ENCODE measurements at places on chromosomes 11 and 22.

DNA sequence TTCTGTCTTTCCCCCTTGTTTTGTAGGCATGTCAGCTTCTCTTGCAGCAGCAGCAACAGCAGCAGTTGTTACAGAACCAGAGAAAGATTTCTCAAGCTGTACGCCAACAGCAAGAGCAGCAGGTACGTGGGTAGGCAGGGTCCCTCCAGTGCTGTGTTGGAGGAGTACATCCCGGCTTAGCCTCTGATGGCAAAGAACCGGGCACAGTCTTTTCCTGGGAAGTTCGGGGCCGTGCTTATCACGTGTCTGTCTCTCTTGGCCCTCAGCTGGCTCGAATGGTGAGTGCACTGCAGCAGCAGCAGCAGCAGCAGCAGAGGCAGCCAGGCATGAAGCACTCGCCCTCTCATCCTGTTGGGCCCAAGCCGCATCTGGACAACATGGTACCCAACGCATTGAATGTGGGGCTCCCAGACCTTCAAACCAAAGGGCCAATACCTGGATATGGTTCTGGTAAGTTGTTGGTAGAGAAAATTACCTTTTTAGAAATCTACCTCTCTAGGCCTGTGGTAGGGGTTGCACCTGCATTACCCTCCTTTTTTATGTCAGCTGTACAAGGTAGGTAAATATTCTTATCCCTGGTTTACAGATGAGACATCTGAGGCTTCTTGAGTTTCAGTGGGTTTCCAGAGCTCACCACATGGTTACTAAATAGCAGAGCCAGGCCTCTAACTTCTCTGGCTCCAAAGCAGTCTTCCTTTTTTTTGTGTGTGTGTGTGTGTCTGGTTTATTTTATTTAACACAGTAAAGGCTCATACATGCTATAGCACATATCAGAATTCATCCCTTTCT is 45.2 kb upstream of the ADSL start:
- no peak for DNase-seq

DNA sequence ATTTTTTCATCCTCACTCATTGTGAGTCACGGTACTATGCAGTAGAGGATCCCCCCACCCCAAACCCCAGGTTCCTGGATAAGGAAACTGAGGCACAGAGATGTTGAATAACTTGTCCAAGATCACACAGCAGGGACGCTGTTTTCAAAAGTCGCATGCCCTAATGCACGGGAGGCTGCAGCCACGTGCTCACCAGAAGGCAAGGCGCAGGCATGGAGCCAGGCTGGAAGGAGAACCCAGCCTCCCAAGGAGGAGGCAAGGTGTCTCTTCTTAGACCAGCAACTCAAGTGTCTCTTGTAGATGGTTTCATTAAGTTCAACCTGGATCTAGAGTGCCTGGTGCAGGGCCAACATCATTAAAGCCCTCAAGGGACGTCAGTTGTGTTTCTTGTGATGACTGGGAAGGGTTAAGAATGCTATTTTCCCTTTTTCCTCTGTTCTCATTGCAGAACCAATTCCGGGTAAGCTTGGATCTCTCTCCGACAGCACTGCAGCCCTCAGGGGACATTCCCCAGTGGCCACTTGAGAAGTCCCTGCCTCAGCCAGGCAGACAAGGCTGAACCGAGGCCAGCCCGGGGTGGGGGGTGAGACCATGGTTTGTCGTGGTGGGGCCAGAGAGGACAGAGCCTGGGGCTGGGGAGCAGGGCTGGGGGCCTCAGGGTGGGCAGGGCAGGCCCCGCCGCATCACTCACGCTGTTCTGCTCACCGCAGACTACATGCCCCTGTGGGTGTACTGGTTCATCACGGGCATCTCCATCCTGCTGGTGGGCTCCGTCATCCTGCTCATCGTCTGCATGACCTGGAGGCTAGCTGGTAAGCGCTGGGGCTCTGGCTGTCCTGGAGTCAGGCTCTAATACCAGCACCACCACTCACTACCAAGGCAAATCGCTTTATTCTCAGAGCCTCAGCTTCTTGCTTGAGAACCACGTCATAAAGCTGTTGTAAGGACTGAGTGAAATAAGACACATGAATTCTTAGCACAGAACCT is 15.7 kb downstream of the TMEM121B start:
- DNase-seq, result no peak

GRCh38 chr22:23033116-23033905 is 37.0 kb upstream of the GNAZ start:
- DNase-seq, result no peak

DNA sequence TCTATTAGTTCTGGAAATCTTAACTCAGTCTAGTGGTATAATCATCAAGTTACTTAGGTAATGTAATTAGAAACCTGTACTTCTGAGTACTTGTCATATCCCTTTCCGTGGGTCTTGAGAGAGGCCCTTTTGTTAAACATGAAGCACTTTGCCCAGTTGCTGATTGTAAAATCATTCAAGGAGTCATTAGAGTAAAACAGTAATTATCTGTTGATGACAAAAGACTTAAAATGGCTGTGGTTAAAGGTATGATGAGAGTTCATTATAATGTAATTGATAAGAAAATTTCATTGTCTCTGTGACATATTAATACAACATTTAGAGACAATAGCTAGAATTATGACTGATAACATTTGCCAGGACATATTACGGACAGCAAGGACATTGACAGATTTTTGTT is 34.3 kb downstream of the PRR5L start:
- no peak for DNase-seq

GRCh38 chr11:121909596-121909995 is 206.4 kb downstream of the BLID start:
- no peak for DNase-seq

DNA sequence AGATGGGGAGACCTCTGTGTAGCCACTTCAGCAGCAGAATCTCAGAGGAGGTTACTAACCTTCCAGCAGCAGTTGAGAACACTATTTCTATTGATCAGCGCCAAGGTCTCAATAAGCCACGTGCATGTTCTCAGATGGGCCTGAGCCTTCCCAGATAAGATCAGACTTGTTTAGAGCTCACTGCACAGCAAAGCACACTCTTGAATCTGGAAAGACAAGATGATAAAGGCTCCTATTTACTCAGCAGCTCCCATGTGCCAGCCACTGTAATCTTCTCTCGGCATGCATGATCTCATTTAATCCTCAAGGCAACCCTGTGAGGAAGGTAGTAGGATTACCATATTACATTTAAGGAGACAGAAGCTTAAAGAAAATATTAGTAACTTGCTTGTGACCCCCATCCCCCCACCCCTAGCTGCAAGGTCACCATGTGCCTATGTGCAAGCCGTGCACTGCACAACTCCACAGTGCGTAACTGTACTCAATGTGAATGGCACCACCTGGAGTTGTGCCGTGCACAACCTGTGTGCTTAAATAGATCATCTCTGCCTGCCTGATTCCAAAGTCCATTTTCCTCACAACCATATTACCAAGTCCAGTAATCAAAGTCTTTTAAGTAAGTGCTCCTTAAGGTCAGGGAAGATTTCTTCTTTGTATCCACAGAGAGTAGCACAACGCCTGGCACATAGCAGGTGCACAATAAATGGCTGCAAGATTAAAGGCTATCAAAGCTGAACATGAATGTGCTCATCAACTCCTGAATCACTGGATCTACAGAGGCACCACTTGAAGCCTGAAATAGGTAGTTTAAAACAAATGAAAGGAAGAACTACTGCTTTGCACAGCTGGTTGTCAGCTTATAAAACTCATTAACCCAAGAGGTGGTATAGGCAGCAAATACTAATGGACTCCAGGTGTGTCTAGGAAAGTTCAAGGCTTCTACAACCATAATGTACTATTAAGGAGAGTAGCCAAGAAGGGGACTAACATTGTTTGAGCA is 293.8 kb downstream of the BUD13 start:
- DNase-seq, result no peak

GRCh38 chr22:38201711-38202436 is at the start of gene MAFF:
MAFF (plus strand) TSS chr22:38201994; CDS start chr22:38213854, 11,860 bp downstream.
- DNase-seq, result peak; percentile 70

DNA sequence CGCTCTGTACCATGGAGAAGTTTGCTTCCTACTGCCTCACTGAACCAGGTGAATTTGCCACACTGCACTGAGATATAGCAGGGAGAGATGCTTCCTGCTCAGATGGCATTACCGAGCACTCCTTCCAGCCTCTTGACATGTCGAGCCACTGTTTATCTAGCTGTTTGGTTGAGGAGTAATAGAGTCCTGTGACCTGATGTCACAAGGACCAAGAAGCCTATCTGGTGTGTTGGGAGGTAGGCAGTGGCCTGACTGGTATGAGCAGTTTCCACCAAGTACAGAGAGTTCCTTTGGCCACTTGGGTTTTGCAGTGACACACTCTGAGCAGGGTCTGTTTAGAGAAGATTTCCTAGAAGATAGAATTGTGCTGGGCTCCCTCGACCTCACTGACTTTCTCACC is 5.2 kb downstream of the ACAD8 start:
- no peak for DNase-seq

DNA sequence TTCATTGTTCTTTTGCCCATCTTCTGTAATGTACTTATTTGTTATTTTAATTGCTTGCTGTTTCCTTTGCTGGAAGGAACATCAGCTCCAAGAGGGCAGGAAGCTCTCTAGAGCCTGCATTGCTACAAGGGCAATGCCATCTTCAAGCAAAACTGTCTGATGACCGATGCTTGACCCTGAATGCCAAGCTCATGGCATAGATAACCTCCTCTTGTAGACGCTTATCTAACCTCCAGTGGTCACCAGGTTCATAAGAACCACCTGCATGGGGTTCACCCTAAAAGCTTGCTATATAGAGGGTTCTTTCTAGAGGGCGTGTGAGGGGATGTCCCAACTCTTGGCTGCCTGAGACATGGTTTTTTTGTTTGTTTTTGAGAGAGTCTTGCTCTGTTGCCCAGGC is 16.5 kb downstream of the FADS3 start:
- no peak for DNase-seq

GRCh38 chr11:56307836-56308235 is 7.1 kb upstream of the OR8K3 start:
- DNase-seq, result no peak

GRCh38 chr11:109970516-109971183 is 122.5 kb upstream of the ZC3H12C start:
- no peak for DNase-seq

DNA sequence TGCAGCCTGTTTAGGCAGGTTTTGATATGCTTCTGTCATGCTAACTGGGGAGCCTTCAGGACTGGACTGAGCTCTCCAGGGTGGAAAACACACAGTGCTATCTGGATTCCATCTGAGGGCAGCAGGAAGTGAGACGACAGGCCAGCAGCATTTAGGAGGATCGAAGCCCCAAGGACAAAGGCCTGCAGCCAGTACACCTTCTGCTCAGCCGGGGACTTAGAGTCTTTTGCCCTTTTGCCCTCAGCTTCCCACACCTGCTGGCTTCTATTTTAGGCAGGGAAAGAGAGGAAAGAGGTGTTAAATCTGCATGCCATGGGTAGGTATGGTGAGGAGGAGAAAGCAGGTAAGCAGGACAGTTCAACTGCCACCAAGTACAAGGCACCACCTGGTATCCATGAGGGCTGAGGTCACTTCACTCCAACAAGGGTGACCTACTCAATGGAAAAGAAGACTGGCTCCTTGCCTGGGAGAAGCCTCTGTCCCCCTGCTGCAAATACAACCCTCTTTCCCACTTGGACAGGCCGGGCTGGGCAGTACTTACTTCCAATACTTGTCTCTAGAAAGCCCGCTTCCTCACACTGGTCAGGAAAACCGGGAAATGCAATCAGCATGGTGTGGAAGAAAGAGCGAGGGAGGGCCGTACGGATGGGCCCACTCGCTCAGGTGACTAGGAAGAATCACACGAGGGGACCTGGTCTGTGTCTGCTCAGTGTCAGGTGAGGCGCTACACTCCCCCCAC is 12.3 kb downstream of the LARGE2 start:
- DNase-seq, result no peak

DNA sequence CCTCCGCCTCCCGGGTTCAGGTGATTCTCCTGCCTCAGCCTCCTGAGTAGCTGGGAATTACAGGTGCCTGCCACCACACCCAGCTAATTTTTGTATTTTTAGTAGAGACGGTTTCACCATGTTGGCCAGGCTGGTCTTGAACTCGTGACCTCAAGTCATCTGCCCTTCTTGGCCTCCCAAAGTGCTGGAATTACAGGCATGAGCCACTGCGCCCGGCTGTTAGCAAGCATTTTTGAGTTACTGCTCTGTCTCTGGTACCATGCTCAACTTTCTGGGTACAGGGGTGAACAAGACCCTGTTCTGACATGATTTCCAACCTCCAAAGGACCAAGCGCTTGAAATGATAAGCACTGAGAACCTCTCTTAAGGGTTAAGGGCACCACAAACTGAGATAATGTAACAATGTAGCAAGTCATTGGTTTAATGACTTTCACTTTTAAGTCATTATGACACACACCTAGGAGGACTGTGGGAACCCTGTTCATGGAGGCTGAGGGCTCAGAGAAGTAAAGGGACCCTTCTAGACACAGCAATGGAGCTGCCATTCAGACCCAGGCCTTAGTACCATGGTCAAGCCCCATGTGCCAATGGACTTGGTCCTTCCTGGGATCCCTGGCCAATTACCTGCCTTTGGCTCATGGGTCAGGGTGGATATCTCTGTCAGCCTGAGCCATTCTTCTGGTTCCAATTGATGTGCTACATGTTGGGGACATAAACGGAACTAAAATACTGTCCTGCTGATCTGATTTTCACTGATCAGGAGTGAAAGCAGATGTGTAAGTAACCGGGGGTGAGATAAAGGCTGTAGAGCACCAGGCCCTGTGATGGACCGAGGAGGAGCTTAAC is 11.6 kb downstream of the SLC3A2 start:
- no peak for DNase-seq

GRCh38 chr11:62435846-62436660 is 17.2 kb downstream of the SCGB1A1 start:
- DNase-seq, result no peak

DNA sequence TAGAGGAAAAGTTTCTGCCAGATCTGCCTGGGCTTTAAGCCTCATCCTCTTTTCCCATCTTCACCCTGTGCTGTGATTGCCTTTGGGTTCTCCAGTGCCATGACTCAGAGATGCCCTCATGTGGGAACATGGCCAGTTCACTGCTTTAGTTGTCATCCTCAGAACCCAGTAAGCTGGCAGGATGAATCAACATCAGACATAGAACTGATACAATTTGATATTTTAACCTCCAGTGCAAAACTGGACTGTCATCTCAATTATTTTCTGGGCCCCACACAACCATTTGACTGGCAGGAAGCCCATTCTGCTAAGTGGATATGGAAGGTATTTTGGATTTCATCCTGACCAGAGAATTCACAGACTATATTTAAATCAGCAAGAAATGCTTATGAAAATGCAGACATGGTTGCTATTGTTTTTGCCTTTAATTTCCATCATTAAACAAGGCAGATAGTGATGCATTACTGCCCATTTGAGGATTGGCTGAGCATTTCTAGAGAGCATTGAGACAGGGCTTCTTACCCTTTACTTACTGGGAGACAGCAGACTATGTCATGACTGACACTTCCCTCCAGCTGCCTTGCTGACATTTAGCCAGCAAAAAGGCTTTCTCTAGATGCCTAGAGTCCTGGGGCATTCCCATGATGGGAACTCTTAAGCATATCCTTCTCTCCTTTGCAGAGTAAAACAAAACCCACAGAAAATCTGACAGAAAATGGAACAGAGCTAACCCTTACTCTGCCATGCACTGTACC is 327.1 kb upstream of the MTNR1B start:
- no peak for DNase-seq
